Common myeloid progenitor, CD34-positive (primary cell): ENCODE measurements at places on chromosomes 13 and 19.

DNA sequence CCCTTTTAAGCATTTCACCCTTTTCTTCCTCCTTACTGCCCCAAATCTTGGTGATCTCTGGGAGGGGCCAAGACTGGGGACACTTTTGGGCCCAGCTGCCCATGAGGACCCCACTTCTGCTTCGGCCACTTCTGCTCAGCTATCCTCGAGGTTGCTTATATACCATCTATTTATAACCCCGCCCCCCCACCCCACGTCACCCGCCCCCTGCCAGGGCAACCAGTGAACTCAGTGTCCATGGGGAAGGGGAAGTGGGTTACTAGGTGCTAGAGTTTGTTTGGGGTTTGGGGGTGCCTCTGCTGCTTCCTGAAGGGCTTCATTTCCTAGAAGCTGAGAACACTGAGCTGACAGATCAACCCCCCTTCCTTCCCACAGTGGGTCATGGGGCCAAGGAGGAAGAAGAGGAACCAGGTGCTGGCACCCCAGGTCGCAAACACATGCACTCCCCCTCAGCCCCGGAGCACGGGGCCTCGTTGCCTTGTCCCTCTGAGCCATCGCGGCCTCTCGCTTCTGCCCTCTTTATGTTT is 6.1 kb upstream of the ADGRE5 start:
- DNase-seq = peak; percentile 100

DNA sequence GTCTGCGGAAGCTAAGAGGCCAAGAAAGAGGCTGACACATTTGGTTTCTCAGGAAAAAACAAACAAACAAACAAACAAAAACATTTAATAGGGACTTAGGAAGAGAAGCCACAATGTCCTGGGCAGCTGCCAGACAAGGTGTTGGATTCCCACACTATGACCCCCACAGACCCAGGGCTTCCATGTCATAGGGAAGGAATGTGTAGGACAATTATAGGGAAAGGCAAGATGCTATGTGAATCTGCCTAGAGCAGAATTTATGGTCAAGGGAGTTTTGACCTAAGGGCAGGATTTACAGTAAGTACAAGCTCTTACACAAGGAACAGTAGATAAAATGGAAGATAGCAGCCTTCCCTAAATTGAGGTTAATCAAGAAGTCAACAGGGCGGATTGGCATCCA is 9.1 kb upstream of the CDADC1 start:
- DNase-seq = no peak

GRCh38 chr19:38700902-38701454 is 43.3 kb downstream of the CAPN12 start:
- no peak for DNase-seq

GRCh38 chr19:55071129-55071502 is 4.6 kb upstream of the EPS8L1 start:
- DNase-seq = peak; percentile 86

- no peak for DNase-seq
Observed at GRCh38 chr19:51198641-51199040, 26.2 kb upstream of the CD33 start.

GRCh38 chr13:28458608-28459007 is 36.3 kb downstream of the FLT1 start:
- no peak for DNase-seq

DNA sequence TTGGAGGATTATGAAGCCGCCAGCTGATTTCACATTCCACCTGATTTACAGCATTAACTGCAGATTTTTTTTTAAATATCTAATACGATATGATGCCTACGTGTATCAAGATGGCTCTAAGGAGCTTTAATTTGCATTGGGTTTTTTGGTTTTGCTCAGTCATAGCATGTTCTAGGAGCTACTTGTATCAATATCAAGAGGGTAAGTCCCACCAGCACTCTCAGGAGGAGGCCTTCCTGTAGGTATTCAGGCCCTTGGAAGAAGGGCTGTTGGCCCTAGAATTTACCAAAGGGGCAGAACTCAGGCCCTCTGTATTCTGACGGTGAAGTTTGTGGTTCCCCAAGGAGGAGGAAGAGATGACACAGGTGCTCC is 97.2 kb upstream of the IPO5 start:
- DNase-seq = no peak

DNA sequence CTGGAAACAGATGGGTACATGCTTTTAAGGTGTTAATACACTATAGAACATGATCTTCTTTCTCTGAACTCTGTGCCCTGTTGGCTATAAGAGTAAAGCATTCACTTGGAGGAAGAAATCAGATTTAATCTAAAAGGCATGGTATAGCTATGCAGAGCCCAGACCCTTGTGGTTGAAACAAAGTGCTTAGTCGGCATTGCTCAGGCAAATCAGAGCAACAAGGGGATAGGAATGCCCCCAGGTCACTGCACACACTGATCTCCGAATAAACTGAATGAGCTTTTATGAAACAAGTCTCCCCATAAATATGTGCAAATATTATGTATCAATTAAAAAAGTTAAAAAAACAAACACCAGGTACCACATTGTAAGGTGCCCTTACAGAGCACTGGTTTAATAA is 52.0 kb upstream of the RGCC start:
- DNase-seq = no peak

GRCh38 chr13:113889467-113889866 is 25.6 kb upstream of the GAS6 start:
- no peak for DNase-seq

DNA sequence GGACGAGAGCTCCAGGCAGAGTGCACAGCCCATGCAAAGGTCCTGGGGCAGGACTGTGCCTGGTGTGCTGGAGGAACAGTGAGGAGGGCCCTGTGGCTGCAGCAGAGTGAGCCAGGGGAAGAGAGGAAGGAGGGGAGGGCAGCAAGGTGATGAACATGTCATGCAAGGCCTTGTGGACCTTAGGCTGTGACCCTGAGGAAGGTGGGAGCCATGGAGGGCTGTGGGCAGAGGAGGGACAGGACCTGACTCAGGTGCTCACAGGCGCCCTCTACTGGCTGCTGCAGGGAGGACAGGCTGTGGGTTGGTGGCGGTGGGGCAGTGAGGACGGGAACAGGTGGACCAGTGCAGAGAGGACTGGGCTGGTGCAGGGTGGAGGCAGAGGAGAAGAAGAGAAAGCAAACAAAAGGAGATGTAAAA is 170.3 kb downstream of the PTPRS start:
- DNase-seq = peak; percentile 28

DNA sequence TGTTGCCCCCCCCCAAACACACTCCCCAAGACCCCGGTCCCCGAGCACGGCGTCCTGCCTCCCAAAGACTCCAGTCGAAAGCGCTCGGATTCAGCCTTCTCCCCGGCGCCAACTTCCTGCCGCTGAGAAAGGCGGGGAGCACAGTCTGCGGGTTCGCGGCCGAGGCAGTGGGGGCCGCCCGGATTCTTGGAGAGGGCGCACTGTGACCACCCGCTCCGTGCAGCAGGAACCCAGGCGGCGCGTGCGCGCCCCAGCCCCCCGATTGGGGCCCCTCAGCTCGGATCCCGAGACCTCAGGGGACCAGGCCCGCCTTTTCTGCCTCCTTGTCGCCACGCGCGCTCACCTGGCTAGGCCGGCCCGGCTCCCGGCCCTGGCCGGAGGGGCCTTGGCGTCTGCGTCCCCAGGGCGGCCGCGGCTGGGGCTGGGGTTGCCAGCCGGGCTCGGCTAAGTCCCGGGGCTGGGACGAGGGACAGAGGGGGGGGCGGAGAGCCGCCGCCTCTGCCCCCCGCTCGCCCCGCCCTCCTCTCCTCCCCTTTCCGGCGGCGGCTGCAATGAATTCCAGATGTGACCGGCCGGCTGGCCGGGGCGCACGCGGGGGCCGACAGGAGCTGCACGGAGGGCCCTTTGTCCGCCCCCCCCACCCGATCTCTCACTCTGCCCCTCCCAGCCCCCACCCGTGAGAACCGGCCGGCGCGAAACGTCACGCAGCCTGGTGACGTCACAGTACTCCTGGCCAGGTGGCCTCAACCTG is at the start of gene S1PR2:
Gene S1PR2, minus strand, starts transcription at position 471 of the 751 bp plus-strand sequence. CDS start 6,426 bp downstream, outside the sequence.
- DNase-seq = peak; percentile 63

- DNase-seq = no peak
Observed at GRCh38 chr19:5183616-5184015, 157.0 kb downstream of the PTPRS start.

DNA sequence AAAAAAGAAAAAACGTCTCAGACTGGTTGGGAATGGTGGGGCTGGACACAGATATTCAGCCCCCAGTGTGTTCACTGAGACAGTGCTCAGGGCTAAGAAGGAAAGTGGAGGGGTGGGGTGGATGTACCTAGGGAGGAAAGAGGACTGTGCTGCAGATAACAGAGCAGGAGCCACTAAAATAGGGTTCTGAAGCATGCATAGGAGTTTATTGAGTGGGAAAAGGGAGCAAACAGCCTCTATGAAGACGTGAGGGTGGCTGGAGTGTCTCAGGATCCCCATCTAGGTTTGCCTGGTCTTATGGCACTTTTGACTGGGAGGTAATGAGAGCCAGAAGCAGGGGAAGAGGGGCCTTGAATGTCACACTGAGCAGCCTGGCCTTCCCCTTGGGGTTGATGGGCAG is 3.4 kb downstream of the MEGF8 start:
- no peak for DNase-seq

DNA sequence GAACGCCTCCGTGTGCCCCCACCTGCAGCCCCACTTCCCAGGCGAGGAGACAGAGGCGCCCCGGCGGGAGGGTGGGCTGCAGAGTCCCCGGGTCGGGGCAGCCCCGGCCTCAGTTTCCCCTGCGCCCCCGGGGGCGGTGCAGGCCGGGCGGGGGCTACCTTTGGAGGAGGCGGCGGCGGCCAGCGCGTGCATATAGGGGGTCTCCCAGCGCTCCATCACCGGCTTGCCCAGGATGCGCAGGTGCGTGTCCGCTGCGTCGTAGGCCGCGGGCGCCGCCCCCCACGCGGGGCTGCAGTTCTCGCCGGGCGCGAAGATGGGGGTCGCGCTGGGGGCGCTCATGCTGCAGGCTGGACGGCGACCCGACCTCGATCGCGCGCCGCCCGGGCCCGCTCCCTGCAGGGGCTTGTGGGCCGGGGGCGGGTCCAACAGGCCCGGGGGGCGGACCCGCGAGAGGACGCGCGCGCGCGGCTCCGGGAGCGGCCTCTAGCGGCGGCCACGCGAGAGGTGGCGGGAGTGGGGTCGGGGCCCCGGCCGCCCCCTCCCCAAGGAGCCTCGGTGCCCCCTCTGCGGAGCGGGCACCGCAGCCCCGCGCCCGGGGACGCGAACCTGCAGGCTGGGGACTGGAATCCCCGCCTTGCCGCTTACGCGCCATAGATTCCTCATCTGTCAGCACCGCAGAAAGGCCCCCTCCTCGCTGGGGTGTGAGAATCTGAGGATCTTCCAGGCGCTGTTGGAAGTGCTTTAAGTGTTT is at the start of gene GAMT:
Gene GAMT, minus strand, starts transcription at position 405 of the 751 bp plus-strand sequence. Its CDS starts 66 bp downstream, at position 339.
- no peak for DNase-seq

GRCh38 chr19:48907671-48908070 is 7.6 kb downstream of the NUCB1 start:
- DNase-seq = no peak

GRCh38 chr19:44278181-44278690 is 18.6 kb downstream of the ZNF233 start:
- DNase-seq = no peak

- DNase-seq = no peak
Observed at GRCh38 chr13:99656844-99657381, 155.6 kb downstream of the TM9SF2 start.

DNA sequence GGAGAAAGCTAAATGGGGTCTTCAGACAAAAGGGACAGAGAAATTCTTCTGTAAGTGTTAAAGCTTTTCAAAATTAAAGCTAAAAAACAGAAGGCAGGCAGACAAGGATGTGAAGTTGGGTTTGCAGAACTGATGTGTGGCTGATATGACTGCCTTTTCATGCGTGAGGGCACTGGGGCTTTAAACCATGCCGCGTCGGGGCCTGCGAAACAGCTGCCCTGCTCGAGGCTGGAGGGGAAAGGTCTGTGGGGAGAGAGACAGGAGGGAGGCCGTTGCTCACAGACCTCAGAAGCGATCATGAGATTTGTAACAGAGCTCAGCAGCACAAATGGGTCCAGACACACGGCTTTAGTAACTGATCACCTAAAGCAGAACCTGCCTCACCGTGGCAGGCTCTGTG is 23.5 kb downstream of the CAPS start:
- DNase-seq = no peak

- no peak for DNase-seq
Observed at GRCh38 chr19:45498411-45499195, at the start of gene PPM1N. TSS of gene PPM1N (plus strand) at chr19:45498443. CDS start at chr19:45498473, 30 bp downstream.

DNA sequence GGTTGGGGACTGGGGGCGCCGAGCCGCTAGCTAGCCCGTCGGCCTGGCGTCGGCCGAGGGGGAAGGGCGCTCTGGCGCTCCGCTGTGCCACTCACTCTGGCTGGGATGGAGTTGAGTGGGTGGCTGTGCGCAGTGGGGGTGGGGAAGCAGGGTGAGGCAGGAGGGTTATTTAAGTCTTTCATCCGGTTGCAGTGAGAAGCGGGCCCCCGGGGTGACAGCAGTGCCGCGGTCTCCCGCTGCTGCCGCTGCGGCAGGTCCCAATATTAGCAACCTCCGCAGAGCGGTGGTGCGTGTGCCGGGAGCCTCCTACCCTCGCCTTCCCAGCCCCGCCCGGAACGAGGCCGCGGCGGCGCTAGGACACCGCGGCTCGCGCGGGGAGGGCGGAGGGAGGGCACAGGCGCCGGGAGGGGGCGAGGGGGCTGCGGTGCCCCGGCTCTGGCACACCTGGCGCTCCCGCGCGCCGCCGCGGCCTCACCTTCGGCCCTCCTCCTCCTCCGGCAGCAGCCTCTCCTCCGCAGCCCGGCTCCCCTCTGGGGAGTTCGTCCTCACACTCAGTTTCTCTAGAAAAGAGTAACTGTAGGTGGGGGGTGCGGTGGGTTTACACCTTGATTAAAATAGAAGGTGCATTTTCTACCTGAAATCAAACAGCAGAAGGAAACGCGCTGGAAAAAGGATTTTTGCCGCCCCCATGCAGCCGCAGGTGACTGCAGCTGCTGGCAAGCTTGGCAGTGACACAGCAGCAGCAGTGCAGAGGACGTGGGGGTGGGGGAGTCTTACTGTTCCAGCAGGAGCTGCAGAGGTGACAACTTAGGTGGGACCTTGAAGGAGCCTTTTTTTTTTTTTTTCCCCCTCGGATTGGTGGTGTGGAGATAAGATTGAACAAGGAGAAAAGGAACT is 4.5 kb downstream of the FGF9 start:
- DNase-seq = peak; percentile 45

GRCh38 chr13:28248080-28248479 is 109.7 kb downstream of the PAN3 start:
- no peak for DNase-seq

DNA sequence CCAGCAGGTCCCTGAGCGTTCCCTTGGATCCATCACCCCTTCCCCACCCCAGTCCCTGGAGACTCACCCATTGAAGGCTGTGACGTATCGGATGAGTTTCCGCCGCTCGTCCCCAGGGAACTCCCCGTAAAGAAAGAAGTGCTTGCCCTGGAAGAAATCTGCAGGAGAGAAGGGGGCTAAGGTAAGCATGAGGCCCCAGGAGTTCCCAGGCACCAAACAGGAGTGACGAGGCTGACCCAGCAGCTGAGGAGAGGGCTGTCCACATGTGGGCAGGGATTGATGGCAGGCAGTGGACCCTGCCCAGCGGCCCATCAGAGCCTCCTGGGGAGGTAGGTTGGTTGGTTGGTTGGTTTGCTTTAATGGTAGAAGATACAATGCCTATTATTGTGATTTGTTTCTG is 11.1 kb downstream of the ZNF575 start:
- no peak for DNase-seq

DNA sequence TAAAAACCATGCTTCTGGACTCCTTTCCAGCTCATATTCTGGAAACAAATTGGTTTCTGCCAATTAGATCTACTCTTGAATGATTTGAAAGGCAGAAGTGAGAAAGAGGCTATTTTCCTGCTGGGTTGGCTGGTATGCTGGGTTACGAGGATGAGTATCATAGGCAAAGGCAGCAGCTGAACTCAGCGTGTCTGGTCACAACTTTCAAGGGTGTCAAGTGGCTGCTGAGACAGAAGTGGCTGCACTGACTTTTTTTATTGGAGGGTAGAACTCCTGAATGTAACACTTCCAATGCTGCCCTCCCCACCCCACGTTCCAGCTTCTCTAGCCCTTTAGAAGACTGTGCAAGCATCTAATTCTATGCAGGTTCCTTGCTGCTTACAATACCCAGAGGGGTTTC is 8.3 kb upstream of the DZIP1 start:
- DNase-seq = no peak
